ENCODE measurements at places on chromosomes 3 and 15.

- DNase-seq = no peak
Measured at GRCh38 chr3:187085933-187086332, 53.4 kb downstream of the RPL39L start.

GRCh38 chr3:184604039-184604601 is 42.5 kb downstream of the EPHB3 start:
- no peak for DNase-seq

DNA sequence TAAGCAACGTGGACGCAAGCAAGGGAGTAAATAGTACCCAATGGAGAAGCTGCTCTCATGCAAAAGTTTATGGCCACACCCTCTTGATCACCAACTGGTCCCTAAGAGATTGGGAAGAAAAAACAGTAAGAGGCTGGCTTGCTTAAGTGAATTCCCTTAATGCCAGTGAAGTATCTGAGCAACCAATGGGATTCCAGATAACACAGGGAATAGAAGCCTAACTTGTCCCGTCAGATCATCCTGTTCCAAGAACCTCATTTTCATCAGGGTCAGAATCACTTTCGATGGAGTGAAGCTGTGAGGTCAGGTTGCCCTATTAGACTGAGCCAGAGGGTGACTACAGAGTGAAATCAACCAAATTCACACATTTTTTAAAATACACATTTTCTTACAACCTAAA is 104.3 kb downstream of the CD47 start:
- no peak for DNase-seq

DNA sequence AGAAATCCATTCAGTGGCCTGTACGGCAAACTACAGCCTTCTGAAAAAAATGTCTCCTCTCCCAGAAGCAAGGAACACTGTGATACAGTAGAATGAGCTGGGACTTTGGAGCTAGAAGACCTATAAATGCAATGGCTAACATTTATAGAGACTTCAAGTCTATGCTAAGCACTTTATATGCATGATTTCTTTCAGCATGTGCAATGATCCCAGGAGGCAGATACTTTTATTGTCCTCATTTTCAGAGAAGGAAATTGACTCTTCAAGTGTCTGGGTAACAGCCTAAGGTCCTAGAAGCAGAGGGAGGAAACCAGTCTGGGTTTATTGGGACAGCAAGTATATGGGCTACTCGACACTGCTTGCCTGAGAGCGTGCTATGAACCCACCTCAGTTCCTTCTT is 140.9 kb downstream of the ALDH1A2 start:
- no peak for DNase-seq

DNA sequence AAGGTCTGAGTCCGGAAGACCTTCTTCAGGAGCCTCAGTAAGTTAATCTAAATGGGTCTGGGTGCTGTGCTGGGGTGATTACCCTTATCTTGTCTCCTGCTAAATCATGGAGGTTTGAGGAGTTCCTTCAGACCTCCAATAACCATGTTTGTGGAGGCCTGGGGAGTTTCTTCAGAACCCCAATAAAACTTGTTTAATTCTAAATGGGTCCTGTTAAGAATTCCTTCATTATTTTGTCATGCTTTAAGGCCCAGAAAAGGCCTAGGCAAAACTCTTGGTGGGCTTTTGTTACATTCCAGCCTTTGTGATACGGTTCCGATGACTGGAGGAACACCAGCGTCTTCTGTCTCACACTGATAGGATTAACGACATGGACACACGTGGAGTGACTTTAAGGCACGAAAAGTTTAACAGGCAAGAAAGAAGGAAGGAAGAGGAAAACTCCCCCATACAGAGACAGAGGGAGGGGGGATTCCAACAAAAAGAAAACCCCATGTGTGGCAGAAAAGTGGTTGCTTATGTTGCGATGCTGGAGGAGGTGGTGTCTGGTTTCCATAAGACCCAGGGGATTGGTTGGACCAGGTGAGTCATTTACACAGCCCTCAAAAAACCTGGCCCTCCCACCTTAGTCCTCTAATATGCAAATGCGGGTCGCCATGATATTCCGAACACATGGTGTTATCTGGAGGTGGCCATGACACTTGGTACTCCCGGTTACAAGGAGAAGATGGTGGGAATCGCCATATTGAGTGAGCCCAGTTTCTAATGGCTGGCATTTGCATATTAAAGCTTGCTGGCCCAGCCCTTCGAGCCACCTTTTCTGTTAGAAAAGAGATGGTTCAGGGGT is 72.6 kb upstream of the MFGE8 start:
- no peak for DNase-seq

DNA sequence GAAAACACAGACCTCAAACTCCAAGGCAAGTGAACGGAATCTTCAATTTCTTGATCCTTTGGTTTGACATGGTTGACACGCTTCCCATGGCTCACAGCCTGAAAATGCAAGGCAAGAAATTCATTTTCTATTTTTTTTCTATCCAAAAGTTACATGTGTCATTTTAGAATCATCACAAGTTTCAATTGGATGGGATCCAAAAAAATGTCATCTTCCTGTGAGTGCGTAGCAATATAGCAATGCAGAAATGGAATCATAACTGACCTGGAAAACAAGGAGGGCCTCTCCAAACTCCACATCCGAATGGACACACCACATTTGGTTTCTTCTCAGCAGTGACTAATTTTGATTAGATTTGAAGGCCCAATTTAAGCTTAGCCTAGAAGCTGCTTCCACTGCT is 175.8 kb upstream of the ATP11B start:
- no peak for DNase-seq

Data from pons (tissue), 1 donor.